ENCODE measurements at places on chromosomes 1 and 21. TPM values are rescaled to one million over a fixed set of nuclear protein-coding genes. Genes with fewer than 3 reads are reported as not detected.

RGSL1 gene
- not detected for polyA plus RNA-seq

GLIS1 gene
- 2.1 TPM for polyA plus RNA-seq

AMIGO1 gene
- polyA plus RNA-seq, result 18.0 TPM

S100A1 gene
- polyA plus RNA-seq, result 19.0 TPM

SCAF4 gene
- polyA plus RNA-seq, result 30.6 TPM

FHAD1 gene
- 9.1 TPM for polyA plus RNA-seq

SPRR2E gene
- polyA plus RNA-seq, result not detected
